ENCODE measurements at places on chromosomes 5 and 9. TPM values are rescaled to one million over a fixed set of nuclear protein-coding genes. Genes with fewer than 3 reads are reported as not detected.
A peak's percentile ranks its signal among the peaks of the same experiment; 100 is the strongest.

ORM2 gene
- not detected for total RNA-seq

EPB41L4A gene
- total RNA-seq = 18.0 TPM

DNA sequence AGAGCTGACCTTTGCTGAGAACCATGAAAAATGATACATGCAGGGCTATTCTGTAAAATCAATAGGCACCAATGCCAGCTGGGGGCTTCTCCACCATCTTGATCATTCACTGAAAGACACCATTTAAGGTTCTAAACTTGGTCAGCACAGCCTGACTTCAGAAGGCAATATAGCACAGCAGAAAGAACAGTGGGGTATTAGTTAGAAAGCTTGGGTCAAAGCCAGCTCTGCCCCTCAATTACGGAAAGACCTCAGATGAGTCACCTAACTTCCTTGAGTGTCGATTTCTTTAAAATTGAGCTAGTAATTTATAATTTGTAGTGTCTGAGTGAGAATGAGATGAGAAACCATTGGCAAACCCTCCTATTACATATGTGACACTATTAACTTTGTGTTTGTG lies 3.4 kb downstream of the TNC start:
- DNase-seq = no peak

GCNT1 gene
- 59.9 TPM for total RNA-seq

PAPPA gene
- 0.99 TPM for total RNA-seq

REEP2 gene
- total RNA-seq = 3.2 TPM

DNA sequence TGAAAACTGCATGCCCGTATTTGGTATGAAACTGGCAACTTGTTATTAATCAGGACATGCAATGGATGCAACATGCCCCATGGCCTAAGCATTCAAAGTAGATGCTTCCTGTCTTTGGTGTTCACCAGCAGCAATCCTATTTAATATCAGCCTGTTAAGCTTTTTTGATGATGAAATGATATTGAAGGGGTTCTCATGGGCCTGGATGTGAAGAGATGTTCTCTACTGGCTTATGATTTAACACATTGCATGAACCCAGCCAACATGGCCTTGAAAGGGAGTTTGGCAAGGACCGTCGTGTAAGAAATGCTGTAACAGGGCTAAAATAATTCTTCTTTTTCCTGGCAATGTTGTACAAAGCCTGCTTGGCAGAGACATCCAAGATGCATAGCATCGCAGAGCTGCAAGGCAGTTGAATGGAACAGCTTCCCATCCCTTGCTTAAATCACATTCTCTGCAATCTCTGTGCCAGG lies 111.2 kb downstream of the SMARCA2 start:
- peak; percentile 22 for DNase-seq

DNA sequence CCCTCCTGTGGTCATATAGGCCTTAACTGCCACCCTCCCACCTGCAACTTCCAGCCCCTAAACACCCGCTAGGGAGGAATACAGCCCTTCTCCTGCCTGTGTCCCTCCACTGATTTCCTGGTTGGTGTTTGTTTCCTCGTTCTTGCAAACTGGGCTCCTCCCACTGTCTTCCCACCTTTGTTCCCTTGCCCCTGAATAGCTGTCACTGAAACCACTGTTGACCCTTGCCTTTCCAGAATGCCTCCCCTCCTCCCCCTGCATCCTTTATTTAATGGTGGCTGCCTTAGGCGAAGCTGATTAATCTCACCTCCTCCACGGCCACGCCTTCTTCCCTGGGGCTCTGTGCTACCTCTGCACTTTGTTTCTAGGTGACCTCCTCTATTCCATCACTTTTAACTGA lies 626.7 kb downstream of the BNC2 start:
- DNase-seq = peak; percentile 23

DNA sequence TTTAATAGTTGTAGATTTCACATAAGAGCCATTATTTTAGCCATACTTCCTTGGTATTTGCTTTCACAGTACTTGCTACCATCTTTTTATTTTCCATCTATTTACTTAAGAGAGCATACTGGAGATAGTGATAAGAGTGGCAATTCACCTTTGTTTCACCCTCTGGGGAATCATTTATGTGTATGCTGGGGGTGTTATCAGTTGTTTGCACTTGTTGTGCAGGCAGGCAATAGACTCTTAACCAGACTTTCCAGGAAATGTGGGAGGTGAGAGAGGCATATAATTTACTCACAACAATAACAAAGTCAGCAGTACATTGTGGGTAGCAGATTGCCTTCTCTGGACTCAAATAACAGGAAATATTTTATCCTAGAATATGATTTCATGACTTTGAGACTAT lies 1018.3 kb downstream of the CDH12 start:
- DNase-seq = no peak

GRCh38 chr9:125338929-125339328 lies 77.3 kb downstream of the GAPVD1 start:
- DNase-seq = no peak

- DNase-seq = no peak
Observed at GRCh38 chr9:123319541-123320339, 36.3 kb upstream of the CRB2 start.

GRCh38 chr9:130992682-130993032 lies 16.3 kb upstream of the LAMC3 start:
- DNase-seq = no peak

DNA sequence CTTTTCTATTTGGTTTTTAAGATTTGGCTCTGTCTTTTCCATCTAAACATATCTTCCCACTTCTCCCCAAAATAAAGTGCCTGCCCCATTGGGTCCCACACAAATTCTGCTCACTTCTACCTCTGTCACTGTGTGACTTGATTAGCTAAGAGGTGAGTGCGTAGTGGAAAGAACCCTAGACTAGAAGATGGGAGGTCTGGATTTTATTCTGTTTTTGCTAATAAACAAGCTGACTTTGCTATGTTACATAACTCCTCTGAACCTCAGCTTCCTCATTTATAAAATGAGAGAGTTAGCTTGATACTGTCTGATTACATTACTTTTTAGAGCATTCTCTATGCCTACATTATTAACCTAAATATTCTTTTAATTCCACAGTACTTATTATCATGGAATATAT lies 51.3 kb upstream of the PTGER4 start:
- DNase-seq = no peak

GRCh38 chr9:89864731-89865130 lies 259.9 kb downstream of the GADD45G start:
- no peak for DNase-seq

GRCh38 chr5:8923526-8923925 lies 622.3 kb downstream of the SEMA5A start:
- no peak for DNase-seq

PCDHGA2 gene
- total RNA-seq = 0.50 TPM

DNA sequence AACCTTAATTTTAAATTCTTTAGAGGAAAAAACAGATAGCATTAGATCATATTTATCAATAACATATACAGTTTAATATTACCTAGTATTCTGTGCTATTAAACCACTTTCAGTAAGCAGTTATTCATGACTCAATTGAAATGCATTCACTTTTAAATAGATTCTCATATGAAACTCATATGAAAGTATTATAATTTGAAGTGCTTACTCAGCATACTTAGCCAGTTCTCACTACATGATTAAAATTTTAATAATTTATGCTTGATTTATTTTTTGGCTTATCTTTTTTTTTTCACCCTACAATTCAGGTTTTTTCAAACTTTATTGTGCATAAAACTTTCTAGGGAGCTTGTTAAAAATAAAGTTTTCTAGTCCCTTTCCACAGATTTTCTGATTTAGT lies 694.9 kb upstream of the CDH9 start:
- no peak for DNase-seq

- no peak for DNase-seq
Observed at GRCh38 chr9:23555851-23556250, 270.2 kb downstream of the ELAVL2 start.

ANXA2R gene
- 1.1 TPM for total RNA-seq

- peak; percentile 28 for DNase-seq
Observed at GRCh38 chr5:58849921-58850667, 267.2 kb downstream of the RAB3C start.

DNA sequence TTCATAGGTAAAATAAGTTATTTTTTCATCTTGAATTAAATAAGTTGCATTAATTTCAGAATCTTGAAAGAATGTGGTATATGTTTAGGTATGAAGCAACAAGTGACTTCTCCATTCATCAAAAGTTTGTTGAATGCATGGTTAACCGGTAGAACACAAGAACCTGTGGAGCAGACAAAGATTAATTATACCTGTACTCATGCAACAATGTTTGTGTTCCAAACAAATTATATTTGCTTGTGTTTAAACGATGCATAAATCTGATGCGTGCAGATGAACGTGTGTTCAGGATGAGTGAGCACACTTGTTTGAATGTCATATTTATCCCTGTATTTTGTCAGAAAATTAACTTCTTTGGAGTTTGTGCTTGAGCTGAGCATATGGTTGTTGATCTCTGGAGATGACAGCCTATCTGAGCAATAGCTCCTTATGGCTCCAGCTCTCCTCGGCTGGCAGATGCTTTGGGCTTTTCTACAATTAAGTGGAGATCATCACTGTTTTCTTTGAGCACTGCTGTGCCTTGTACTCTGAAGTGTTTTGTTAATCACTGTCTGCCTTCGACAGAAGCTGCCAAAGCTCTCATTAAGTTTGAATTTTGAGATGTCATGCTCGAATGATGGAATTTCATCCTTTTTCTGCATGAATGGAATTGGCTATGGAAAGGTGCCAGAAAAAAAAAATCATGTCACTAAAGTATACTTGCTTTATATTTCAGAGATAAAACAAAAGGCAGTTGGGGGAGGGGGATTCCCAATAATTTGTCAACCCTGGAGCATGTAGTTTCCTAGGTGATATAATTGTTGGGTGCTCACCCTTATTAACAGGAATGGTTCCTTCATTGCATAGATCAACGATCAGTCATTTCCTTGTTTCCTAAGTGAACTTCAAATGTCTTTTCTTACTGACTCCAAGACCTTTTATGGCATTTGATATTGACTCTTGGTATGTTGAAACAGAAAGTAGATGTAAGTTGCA lies 502.5 kb upstream of the ARRDC3 start:
- no peak for DNase-seq

KCTD16 gene
- total RNA-seq = 0.03 TPM

SPATA24 gene
- total RNA-seq = 3.9 TPM

- no peak for DNase-seq
Observed at GRCh38 chr5:111830333-111830732, 73.3 kb upstream of the NREP start.

DNA sequence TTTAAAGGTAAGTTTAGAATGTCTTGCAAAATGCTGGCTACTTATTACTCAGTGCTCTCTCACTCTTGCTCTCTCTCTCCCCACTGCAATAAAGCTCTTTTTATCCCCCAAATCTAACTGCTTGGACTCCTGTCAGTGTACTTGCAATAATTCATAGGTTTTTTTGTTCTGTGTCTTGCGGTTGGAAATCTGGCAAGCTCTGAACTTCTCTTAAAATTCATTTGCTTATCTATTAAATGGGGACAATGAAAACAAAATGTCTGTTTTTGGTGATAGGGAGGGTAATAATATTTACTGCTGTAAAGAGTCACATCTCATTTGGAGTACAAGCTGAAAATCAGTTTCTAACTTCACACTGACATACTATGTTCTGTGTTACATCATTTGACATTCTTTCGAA lies 18.7 kb upstream of the OR13D1 start:
- no peak for DNase-seq

- DNase-seq = no peak
Observed at GRCh38 chr5:81235287-81236072, 2.4 kb downstream of the CKMT2 start.

DNA sequence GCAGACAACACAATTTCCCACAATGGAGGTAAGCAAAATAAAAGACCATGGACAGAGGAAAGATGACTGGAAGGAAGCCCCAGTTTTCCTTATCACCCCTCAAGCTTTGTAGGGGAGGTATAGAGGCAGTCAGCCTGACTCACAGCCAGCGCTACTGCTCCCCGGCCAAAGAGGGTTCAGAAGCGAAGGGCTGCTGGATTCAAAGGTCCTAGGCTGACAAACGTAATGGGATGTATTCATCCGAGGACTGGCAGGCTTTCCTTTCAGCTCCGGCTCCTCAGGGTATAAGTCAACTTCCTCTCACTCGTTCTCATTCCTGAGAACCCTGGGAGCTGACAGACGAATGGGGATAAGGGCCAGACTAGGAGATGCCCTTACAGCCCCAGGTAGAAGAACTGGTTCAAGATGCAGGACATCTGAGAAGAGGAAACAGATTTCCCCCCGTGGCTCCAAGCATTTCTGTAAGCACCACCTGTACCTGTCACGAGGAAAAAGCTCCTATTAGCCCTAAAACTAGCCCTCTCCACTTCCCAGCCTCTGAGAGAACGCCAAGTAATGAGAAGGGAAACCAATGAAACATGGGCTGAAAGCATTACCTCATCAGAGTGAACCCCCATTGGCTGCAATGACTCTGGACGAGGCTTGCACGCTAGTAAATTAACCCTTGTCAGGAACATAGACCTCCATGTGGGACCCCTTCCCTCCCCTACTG lies 22.1 kb upstream of the FAM13B start:
- DNase-seq = no peak

- DNase-seq = no peak
Observed at GRCh38 chr5:138601444-138601843, 26.2 kb upstream of the HSPA9 start.

DNA sequence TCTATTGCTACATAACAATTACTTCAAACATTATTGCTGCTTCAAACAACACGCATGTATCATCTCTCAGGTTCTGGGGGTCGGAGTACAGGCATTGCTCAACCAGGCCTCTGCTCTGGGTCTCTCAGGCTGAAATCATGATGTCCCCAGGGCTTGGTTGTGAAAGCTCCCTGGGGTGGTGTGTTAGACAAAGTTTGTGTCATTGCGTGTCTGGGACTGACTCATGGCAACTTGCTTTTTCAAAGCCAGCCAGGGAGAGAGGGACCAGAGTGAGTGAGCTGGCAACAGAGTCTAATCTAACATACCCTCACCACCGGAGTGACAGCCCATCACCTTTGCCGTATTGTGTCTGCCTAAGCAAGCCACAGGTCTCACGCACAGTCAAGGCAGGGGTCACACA lies 259.2 kb upstream of the NFIL3 start:
- no peak for DNase-seq

DNA sequence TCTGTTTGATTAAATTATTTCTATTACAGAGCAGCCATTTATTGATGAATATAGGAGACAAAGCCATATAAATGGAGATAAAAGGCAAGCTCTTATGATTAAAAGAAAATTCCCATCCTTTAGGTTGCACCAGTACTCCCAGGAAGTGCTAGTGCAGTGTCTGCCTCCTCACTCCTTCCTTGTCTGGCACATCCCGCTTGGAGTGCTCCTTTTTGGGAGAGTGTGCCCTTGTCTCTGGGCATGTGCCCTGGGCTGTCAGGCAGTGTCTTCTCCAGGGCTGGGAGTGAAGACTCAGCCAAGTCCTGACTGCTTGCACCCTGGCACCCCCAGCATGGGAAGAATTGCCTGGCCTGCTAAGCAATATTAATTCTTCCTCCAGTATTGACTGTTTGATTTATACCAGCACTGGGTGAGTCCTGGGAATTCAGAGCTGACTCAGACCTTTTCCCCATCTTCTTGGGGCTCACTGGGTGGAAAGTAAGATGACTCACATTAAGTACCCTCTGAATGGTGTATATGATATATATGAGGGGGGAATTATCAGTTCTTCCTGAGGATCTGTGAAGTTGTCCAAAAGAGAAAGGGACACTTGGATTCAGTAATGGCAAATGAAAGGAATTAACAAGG lies 62.1 kb downstream of the ZSWIM6 start:
- no peak for DNase-seq

- no peak for DNase-seq
Observed at GRCh38 chr9:69444021-69444420, 119.0 kb downstream of the ENTREP1 start.
